ENCODE measurements at places on chromosomes 3 and 15.

GRCh38 chr3:149663966-149664365 lies 6.1 kb upstream of the WWTR1 start:
- no peak for DNase-seq

GRCh38 chr3:127680798-127681221 lies 8.1 kb downstream of the ABTB1 start:
- DNase-seq: peak; percentile 10

- DNase-seq: no peak
Observed at GRCh38 chr3:60555686-60556354, 695.4 kb downstream of the FHIT start.

DNA sequence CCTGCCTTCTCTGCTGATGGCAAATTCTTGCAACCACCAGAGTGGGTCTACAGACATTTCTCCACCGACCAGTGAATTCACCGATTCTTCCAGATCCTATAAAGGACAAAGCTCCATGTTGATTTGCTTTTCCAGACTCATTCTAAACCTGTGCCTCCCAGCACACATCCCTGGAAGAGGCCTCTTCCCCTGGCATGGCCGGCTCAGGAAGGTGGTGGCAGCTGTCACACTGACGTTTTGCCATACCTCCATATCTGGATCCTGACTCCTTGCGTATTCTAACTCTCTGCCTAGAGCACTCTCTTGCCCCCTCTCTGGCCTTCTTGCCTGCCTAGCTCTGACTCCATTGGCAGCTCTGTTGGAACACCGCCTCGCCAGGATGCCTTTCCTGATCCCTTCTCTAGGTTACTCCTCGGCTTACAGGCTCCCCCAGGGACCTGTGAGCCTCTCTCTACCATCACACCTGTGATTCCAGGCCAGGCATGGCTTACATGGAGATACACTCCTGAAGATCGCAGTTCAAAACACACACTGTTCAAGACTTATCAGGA lies 31.0 kb downstream of the SLCO2A1 start:
- no peak for DNase-seq

DNA sequence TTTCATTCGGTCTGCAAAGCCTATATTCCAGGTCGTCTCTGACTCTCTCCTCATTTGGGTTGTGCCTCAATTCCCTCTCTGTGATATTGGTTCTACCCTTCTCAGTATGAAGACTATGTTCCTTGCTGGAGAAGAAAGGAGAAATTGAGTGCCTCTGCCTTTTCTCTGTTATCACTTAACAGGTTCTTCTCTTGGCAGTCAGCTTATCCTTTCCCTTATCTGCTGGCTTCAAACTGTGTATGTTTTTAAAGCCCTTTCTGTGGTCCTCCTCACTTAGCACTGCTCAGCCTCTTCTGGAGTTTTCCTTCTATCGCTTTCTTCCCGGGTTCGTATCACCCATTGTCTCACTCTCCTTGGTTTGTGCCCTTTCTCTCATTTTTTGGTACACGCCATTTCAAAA lies 65.3 kb upstream of the FSTL1 start:
- DNase-seq: no peak

GRCh38 chr3:181326637-181327223 lies 337.2 kb upstream of the DNAJC19 start:
- no peak for DNase-seq

DNA sequence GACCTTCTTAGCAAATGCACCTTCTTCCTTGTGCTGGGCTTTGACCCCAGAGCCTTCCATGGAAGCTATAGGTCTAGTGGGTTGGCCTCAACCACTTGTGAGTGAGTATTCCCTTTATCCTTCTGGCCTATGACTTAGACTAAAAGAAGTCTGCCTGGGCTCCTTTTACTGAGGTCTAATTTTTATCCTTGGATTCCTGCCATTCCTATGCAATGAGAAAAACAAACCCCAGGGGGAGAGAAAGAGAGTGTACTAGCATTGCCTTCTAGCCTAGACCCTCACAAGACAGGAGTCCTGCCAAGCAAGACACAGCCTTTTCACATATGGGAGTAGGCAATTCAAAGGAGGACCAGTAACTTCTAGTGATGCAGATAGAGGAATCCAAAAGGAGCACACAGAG lies 155.4 kb downstream of the PPM1L start:
- DNase-seq: no peak

GRCh38 chr3:73680391-73681095 lies 55.8 kb upstream of the PDZRN3 start:
- DNase-seq: no peak

- DNase-seq: no peak
Observed at GRCh38 chr3:42605546-42606173, 5.2 kb downstream of the NKTR start.

DNA sequence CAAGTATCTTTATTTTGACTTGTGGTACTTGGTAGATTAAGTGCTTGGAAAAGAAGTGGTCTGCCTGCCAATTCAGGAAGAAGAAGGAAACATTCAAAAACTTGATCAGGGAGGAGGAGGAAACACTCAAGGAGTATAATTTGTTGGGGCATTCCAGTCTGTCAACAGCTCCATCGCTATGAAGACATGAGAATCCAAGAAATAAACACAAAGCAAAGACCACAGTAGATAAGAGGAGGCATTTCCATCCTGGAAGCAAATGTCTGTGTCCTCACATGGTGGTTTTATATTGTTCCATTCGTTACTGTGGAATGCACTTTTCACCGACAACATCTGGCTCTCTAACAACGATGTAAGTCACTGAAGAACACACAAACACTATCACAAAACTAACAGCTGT lies 176.1 kb upstream of the FRMD4B start:
- DNase-seq: no peak

Measured in CD4-positive, alpha-beta T cell treated with Interleukin-15 for 1 hour (primary cell).